H1 (cell line): ENCODE measurements at places on chromosomes 6 and 20. TPM values are rescaled to one million over a fixed set of nuclear protein-coding genes. Genes with fewer than 3 reads are reported as not detected.

- H3K4me1 ChIP-seq, result peaks cover 9% of the 10 kb centered on the region
- no peak for DNase-seq
- H3K27me3 ChIP-seq, result no peaks in the 10 kb centered on the region; the same call in 1 of the 2 replicates
- no peaks in the 10 kb centered on the region; the same call in 1 of the 2 replicates for H3K36me3 ChIP-seq
- H3K27ac ChIP-seq, result no peak overlapping the region
Measured at GRCh38 chr20:3163099-3164042, 3.7 kb upstream of the FASTKD5 start.

ZDHHC14 gene
- 5.3 and 7.4 TPM in 2 replicates for total RNA-seq

C20orf96 gene
- 21.0 and 22.7 TPM in 2 replicates for total RNA-seq

TMEM244 gene
- not detected in 2 replicates for total RNA-seq

RAET1L gene
- total RNA-seq, result not detected in 2 replicates

BPIFA3 gene
- not detected in 2 replicates for total RNA-seq

GRCh38 chr6:23851522-23851921, 274.5 kb upstream of the NRSN1 start:
- no peaks in the 10 kb centered on the region for H3K36me3 ChIP-seq
- no peak for DNase-seq
- no peaks in the 10 kb centered on the region for H3K4me1 ChIP-seq
- no peak overlapping the region for H3K4me3 ChIP-seq

DNA sequence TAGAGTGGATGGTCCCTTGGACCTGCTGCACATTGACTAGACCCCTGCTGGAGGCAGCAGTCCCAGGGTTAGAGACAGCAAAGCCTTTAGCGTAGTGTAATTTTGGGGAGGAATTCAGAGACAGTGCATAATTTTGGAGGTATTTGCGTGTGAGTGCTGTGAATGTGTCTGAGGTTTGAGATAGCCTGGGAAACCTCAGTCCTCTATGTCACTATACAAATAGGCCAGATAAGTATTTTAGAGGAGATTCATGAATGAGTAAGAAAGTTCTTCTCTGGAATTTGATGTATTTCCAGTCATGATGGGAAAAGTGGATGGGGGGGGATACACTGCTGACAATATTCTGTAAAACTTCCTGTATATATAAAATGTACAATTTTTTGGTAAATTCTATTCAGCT, 25.8 kb upstream of the MTRF1L start:
- no peak overlapping the region for H3K27ac ChIP-seq
- no peaks in the 10 kb centered on the region for H3K36me3 ChIP-seq
- no peak overlapping the region for H3K4me3 ChIP-seq
- no peak for DNase-seq
- no peaks in the 10 kb centered on the region for H3K27me3 ChIP-seq
- no peaks in the 10 kb centered on the region for H3K4me1 ChIP-seq

GRCh38 chr20:1500496-1500895, 9.3 kb upstream of the SIRPB2 start:
- H3K27ac ChIP-seq, result peak overlapping the region; percentile 68; the same call in 1 of the 2 replicates
- DNase-seq, result no peak
- no peaks in the 10 kb centered on the region for H3K27me3 ChIP-seq
- H3K36me3 ChIP-seq, result no peaks in the 10 kb centered on the region

GMPR gene
- total RNA-seq, result 0.99 and 1.2 TPM in 2 replicates
